ENCODE measurements at places on chromosomes 12 and 14.

GRCh38 chr12:102465762-102466560 is 14.4 kb downstream of the IGF1 start:
- no peak for DNase-seq

- no peak for DNase-seq
Measured at GRCh38 chr14:105241641-105242040, 6.7 kb upstream of the BTBD6 start.

GRCh38 chr12:87690236-87690810 is 338.9 kb downstream of the C12orf50 start:
- no peak for DNase-seq

- no peak for DNase-seq
Measured at GRCh38 chr12:104263026-104263425, 40.5 kb upstream of the EID3 start.

DNA sequence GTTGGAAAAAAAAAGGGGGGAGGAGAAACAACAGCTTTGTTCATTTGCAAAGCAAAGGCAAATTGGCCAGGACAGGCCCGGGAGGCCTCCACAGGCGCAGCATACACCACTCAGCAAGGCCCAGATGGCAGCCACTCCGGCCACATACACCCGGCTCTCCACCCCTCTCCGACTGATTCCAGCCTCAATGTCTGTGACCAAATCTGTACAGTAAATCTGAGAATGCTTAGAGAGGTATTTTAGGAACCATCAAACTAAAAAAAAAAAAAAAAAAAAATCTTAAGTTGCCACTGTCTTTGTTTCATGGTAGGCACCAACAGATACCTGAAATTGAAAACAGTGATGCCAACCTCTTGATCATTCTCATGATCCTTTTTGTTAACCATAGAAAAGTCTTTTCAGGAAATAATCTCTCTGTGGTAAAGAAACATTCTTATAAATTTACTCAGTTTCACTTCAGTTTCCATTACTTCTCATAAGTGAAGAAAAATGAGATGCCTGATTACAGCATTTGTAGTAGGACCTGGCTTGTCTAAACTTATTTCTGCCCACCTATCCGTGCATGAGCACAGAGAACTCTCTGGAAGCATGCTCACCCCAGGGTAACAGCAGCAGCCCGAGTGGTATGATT is 20.2 kb downstream of the VPS37B start:
- DNase-seq: no peak

- no peak for DNase-seq
Measured at GRCh38 chr12:128872303-128872702, 19.0 kb downstream of the GLT1D1 start.

DNA sequence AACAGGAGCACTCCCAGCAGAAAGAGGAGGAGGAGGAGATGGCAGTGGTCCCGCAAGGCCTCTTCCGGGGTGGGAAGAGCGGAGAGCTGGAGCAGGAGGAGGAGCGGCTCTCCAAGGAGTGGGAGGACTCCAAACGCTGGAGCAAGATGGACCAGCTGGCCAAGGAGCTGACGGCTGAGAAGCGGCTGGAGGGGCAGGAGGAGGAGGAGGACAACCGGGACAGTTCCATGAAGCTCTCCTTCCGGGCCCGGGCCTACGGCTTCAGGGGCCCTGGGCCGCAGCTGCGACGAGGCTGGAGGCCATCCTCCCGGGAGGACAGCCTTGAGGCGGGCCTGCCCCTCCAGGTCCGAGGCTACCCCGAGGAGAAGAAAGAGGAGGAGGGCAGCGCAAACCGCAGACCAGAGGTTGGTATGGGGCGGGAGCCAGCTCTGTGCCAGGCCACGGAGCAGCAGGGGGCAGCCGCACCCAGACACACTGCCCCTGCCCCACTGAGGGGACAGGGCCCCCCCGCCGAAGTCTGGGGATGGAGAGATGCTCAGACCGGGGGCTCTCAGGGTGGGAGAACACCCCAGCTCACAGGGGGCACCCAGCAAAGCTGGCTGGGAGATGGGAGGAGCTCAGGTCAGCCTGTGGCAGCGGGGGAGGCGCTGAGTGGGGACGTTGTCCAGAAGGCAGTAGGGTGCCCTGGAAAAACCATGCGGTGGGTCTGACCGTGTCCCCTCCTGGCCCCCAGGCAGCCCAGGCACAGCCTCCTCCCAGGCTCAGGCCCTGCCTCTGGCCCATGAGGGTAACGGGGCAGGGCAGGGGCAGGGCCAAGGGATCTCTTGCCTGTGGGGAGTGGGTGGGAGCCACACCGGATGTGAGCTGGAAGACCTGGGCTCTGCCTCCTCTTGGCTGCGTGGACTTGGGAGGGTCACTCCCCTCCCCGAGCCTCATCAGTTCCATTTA is 9.8 kb downstream of the CHGA start:
- no peak for DNase-seq

DNA sequence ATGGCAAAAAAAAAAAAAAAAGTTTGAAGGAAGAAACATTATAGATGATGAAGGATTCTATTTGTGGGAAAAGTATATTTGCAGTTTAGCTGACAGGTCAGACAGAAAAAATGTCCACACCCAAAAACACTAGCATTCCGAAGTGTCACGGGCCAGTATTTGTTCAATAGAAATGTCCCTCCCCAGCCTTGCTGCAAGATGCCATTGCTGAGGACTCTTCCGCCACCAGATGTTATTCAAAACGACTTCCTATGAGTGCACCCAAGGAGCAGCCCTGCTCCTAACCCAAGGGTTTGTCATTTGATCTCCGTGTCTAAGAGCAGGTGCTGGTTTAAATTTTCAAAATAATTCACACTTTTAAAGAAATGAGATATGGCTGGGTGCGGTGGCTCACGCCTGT is 163.1 kb downstream of the GCH1 start:
- no peak for DNase-seq

GRCh38 chr12:110316861-110317260 is 35.8 kb downstream of the ATP2A2 start:
- no peak for DNase-seq

GRCh38 chr12:76444408-76444984 is 96.3 kb upstream of the BBS10 start:
- no peak for DNase-seq

DNA sequence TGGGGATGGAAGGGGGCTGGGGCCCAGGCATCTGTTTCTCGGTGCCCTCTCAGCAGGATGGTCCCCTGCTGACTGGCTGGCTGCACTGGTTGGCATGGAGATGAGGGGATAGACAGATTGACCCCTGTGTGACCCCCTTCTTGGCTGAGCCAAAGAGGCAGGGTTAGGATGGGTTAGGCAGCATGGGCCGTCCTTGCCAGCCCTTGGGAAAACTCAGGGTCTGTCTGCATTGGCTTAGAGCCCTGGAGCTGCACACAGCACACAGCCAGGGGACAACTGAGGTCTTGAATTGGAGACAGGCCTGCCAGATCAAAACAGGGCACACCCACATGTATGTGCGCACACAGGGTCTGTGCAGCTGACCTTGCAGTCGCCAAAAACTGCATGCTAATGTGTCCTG is 11.2 kb upstream of the LRP1-AS start:
- no peak for DNase-seq

GRCh38 chr14:99274346-99275221 is 2.6 kb upstream of the BCL11B start:
- no peak for DNase-seq

DNA sequence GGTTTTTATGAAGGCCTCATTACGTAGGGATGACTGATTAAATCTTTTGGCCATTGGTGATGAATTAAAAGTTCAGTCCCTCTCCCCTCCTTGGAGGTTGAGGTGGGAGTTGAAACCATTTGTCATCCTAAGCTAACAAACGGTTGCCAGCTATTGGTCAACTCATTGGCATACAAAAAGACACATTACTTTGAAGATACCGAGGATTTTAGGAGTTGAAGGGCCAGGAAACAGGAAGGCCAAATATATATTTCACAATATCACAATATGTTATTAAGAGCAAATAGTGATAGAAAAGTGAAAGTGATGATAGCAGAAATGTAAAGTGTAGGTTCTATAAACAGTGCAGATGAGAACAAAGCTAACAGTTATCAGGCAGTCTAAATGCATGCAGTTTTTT is 24.4 kb downstream of the RCOR1 start:
- DNase-seq: no peak

GRCh38 chr12:109822951-109823411 is 10.2 kb downstream of the TRPV4 start:
- DNase-seq: no peak

DNA sequence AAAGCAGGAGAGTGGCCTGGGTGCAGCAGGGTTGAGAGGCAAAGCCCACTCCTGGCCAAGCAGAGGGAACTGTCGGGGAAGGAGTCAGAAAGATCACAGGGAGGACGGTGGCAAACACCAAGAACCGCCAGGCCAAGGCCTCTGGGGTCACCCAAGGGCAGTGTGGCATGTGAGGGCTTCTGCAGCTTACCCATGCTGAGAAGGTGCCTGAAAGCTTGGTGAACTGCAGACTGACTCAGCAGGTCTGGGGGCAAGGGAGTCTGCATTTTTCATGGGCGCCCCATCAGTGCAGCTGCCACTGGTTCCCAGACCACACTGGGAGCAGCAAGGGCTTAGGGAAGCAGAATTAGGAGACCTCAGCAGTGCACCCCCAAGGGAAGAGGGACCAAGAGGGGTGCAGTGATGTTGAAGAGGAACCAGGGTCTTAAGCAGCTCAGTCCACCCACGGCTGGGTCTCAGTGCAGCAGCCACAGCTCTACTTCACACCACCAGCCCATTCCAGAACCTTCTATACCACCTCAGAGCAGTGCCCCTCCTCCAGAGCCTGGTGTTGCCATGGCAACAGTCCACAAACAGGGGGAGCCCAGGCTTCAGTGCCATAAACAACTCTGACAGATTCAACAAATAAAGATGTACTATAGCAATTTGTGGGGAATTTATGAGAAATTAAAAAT is 59.4 kb downstream of the ITPK1 start:
- no peak for DNase-seq

DNA sequence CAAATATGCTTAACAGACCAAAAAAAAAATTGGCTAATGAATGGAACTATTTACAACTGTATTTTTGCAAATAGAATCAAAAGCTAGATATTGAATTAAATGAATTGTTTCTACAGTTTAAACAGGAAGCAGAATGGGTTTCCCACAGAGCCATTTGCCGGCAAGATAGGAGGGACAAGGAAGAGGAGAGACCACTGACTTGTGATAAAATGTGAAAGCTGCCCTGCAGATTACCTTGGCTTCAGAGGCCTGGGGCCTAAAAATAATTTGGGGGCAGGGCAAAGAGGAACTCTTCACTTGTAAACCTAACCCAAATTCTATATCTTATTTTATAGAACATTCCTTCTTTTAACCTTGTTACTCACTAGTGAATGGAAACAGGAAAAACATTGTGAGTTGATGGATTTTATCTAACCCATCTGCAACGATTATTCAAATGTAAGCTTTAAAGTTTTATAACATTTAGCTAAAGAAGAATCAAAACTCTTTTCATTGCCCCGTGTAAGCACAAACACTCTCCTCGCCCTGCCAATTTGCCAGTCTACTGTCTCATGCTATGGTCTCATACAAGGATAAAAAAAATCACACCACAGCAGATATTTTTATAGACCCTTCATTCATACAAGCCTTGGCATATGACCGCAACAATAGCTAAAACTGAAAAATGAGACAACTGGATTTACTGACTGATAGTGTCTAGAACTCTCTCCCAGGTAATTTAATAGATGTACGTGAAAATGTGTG is 49.5 kb upstream of the MDM1 start:
- no peak for DNase-seq

DNA sequence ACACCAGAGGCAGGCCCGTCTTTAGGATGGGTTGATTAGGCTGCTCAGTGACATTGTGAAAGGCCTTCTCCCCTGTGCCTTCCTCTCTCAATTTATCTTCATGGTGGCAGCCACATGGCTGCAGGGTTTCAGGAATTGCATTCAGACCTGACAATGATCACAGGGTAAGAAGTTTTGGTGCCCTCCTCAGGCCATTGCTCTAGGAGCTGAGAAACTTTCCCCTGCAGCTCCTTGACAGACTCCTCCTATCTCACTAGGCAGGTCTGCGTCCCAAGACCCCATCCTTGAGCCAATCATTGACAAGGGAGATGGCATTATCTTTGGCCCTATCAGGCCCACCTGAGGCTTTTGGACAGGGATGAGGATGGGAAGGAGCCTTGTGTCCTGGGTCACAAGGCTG is 57.4 kb upstream of the ANO4 start:
- DNase-seq: no peak

- DNase-seq: no peak
Measured at GRCh38 chr14:98633380-98633779, 638.6 kb downstream of the BCL11B start.
